ENCODE measurements at places on chromosomes 12 and 14.

GRCh38 chr12:31868965-31869364 lies 90.2 kb upstream of the RESF1 start:
- DNase-seq, result no peak

DNA sequence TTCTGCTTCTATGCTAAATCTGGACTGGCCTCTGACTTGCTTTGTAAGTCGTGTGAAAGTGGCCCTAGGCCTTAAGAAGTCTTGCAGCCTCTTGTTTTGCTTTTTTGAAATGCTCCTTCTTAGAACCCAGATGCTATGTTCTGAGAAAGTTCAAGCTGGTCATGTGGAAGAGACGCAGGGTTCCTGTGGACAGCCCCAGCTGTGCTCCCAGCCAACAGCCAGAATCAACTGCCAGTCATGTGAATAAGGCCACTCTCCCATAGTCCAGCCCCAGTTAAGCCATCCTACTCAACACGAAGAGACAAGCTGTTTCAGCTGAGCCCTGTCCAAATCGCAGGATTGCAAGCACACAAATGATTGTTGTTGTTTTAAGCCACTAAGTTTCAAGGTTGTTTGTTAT lies 37.3 kb upstream of the TBPL2 start:
- DNase-seq, result no peak

- DNase-seq, result no peak
These were observed 492.9 kb upstream of the NOVA1 start for GRCh38 chr14:27090716-27091115.

GRCh38 chr12:97912943-97913342 lies 450.3 kb downstream of the RMST start:
- DNase-seq, result no peak

GRCh38 chr12:16604596-16605252 lies 1.2 kb downstream of the LMO3 start:
- no peak for DNase-seq

DNA sequence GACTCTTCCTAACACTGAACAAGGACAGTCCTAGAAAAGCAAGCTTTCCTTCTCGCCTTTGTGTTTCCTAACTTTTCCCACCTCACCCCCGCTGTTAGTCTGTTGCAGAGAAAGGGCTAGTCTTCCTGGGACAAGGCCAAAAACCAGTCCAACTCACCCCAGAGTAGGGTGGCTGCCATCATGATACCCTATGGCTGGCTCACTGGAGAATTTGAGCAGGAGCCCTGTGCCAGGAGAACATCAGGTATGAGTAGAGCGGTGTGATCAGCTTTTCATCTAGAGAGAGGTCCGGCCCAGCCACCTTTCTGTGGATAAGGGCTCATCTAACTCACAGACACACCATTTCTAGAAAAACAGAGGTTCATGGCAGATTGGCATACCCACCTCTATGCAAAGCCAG lies 16.7 kb upstream of the ZFP36L1 start:
- DNase-seq, result no peak

DNA sequence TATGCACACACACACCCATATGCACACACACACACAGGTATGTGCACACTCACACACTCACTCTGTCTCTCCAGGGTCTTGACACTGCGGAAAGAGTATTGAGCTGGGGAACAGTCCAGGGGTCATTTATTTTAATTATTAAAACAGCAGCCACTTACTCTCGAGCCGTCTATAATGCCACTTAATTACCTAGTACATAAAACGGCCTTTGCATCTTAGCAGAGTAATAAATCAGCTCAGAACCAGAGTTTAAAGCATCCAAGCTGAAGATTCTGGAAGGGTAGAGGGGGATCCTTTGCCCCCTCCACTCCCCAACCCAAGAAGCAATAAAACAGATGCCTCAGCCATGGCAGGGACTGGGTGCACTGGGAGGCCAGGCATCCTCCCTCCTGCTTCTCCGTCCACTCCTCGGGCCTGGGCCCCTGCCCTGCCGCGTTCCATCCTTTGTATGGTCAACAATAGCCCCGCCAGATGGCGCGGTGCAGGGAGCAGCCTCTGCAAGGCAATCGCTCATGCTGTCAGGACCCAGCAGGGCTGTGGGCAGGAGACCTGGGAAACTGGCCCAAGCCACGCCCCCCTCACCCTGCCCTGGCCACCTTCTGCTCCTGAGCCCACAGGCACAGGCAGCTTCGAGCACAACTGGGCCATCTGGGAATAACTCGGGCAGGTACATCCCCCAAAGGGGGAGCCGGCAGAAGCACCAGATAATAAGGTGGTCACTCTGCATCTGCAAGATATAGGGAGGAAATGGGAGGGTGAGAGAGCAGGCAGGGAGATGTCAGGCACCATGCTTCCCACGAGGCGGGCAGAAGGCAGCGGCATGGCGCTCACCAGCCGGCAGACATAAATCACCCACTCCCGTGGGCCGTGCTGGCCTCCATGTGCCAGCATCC lies 40.9 kb downstream of the CCDC85C start:
- DNase-seq, result no peak

Measured in GOT3 (cell line).